ENCODE measurements at places on chromosomes 7 and 10. TPM values are rescaled to one million over a fixed set of nuclear protein-coding genes. Genes with fewer than 3 reads are reported as not detected.

Gene OR6V1
- total RNA-seq, result not detected

- H3K27me3 ChIP-seq, result no peaks in the 10 kb centered on the region
- no peaks in the 10 kb centered on the region for H3K4me1 ChIP-seq
- no peak overlapping the region for H3K4me3 ChIP-seq
- H3K27ac ChIP-seq, result no peak overlapping the region
- H3K36me3 ChIP-seq, result no peaks in the 10 kb centered on the region
- DNase-seq, result no peak
These were observed 20.6 kb upstream of the SLC13A1 start for GRCh38 chr7:123220396-123220795.

DNA sequence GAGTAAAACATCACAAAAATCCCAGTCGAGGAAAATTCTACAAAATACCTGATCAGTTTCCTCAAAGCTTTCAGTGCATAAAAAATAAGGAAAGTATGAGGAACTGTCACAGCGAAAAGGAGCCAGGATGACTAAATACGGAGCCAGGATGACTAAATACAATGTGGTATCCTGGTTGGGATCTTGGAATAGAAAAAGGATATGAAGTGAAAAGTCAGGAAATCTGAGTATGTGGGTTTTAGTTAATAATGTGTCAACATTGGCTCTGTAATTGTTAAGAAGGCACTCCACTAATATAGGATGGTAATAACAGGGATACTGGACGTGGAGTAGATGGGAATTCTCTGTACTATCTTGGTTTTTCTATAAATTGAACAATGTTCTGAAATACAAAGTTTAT, 175.5 kb downstream of the SUGCT start:
- no peak overlapping the region for H3K4me3 ChIP-seq
- DNase-seq, result no peak
- no peaks in the 10 kb centered on the region for H3K36me3 ChIP-seq
- no peaks in the 10 kb centered on the region for H3K4me1 ChIP-seq
- H3K27me3 ChIP-seq, result no peaks in the 10 kb centered on the region
- H3K27ac ChIP-seq, result no peak overlapping the region

DNA sequence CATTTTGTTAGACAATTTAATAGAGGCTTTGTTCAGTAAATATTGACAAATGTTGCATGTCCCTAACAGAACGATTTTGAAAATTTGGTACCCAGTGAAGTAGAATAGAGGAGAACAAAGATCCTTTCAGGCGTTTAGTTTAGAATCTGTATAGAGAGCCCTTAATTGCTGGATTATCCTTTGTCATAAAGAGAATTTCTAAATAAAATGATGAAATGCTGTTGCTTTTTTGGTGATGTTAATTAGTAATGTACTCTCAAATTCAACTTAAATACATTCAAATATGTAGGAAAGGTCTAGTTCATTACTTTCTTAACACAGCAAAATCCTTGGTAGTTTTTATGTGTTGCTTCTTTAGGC, 1.2 kb downstream of the LUC7L2 start:
- H3K4me1 ChIP-seq, result peaks cover 17% of the 10 kb centered on the region
- H3K27me3 ChIP-seq, result no peaks in the 10 kb centered on the region
- peak overlapping the region; percentile 99 for H3K27ac ChIP-seq
- DNase-seq, result no peak

Gene TM9SF3
- total RNA-seq, result 113 TPM

GRCh38 chr10:62926407-62926806, 110.2 kb upstream of the EGR2 start:
- no peak overlapping the region for H3K27ac ChIP-seq
- no peak overlapping the region for H3K4me3 ChIP-seq
- no peaks in the 10 kb centered on the region for H3K36me3 ChIP-seq
- H3K4me1 ChIP-seq, result no peaks in the 10 kb centered on the region

GRCh38 chr10:44647877-44648542, 263.1 kb upstream of the CXCL12 start:
- no peak overlapping the region for H3K4me3 ChIP-seq
- H3K36me3 ChIP-seq, result no peaks in the 10 kb centered on the region
- H3K27me3 ChIP-seq, result no peaks in the 10 kb centered on the region
- no peak overlapping the region for H3K27ac ChIP-seq
- no peak for DNase-seq

GRCh38 chr7:19213746-19214145, 68.5 kb upstream of the FERD3L start:
- DNase-seq, result no peak
- no peak overlapping the region for H3K4me3 ChIP-seq
- H3K27me3 ChIP-seq, result no peaks in the 10 kb centered on the region
- H3K4me1 ChIP-seq, result no peaks in the 10 kb centered on the region

DNA sequence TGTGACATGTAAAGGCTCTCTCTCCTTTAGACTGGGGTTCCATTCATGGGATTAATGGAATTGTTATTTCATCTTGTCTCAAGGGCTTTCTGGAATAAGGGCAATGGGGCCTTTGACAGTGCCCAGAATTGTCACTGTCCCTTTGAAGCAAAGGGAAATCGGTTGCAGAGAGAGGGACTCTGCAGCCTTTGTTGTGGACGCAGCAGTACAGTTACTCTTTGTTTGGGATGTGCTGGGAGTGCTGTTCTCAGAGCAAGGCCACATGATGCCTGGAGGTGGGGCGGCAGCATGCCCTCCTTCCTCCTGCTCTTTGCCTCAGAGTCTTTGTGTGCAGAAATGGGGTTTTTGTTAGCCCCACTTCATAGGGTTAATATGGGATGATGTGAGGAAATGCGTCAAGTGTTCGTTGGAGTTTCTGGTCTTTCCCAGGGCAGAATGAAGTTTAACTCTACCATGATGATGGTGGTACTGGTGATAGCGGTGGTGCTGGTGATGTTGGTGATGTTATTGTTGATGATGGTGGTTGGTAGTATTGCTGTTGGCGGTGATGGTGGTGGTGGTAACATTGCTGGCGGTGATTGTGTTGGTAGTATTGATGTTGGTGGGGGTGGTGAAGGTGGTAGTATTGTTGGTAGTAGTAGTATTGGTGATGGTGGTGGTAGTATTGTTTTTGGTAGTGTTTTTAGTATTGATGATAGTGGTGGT, 45.3 kb downstream of the DOCK1 start:
- H3K4me1 ChIP-seq, result no peaks in the 10 kb centered on the region
- no peak overlapping the region for H3K27ac ChIP-seq
- no peaks in the 10 kb centered on the region for H3K27me3 ChIP-seq
- no peak for DNase-seq
- H3K4me3 ChIP-seq, result no peak overlapping the region

- no peaks in the 10 kb centered on the region for H3K36me3 ChIP-seq
- H3K27ac ChIP-seq, result no peak overlapping the region
These were observed 116.5 kb downstream of the ATXN7L1 start for GRCh38 chr7:105759670-105760550.

DNA sequence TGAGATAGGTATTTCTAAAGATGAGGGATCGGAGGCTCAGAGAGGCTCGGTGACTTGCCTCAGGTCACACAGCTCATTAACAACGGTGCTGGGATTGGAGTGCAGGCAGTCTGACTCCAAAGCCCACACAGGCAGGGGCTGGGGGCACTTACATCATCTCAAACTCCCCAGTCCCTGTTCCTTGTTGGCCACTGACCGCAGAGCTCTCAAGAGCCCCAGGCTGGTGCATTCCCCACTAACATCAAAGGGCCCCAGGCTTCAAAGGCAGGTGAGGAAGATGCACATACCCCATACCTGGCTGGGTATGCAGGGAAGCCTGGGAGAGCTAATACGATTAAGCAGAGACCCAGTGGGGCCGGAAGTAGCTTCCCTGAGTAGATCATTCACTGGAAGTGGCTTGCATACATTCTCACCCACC, 13.7 kb upstream of the NODAL start:
- peaks cover 5% of the 10 kb centered on the region for H3K4me1 ChIP-seq
- no peak overlapping the region for H3K27ac ChIP-seq
- no peaks in the 10 kb centered on the region for H3K36me3 ChIP-seq
- H3K4me3 ChIP-seq, result no peak overlapping the region

GRCh38 chr10:3195286-3195685, 22.7 kb upstream of the PITRM1 start:
- peaks cover 16% of the 10 kb centered on the region for H3K4me1 ChIP-seq
- no peak for DNase-seq
- no peak overlapping the region for H3K27ac ChIP-seq

Gene CTBP2
- total RNA-seq, result 120 TPM

Gene MRC1
- 0.15 TPM for total RNA-seq

GRCh38 chr7:127770885-127771284, 118.9 kb downstream of the SND1 start:
- H3K36me3 ChIP-seq, result no peaks in the 10 kb centered on the region
- no peaks in the 10 kb centered on the region for H3K27me3 ChIP-seq
- H3K27ac ChIP-seq, result no peak overlapping the region
- peaks cover 12% of the 10 kb centered on the region for H3K4me1 ChIP-seq

Gene LIPJ
- 0.09 TPM for total RNA-seq

Gene DNA2
- total RNA-seq, result 8.6 TPM

- H3K4me3 ChIP-seq, result no peak overlapping the region
- H3K27me3 ChIP-seq, result no peaks in the 10 kb centered on the region
- H3K4me1 ChIP-seq, result peaks cover 17% of the 10 kb centered on the region
- DNase-seq, result no peak
- no peaks in the 10 kb centered on the region for H3K36me3 ChIP-seq
These were observed 92.8 kb upstream of the ZMIZ1 start for GRCh38 chr10:78975926-78976325.

Gene DNAJB9
- 43.1 TPM for total RNA-seq

DNA sequence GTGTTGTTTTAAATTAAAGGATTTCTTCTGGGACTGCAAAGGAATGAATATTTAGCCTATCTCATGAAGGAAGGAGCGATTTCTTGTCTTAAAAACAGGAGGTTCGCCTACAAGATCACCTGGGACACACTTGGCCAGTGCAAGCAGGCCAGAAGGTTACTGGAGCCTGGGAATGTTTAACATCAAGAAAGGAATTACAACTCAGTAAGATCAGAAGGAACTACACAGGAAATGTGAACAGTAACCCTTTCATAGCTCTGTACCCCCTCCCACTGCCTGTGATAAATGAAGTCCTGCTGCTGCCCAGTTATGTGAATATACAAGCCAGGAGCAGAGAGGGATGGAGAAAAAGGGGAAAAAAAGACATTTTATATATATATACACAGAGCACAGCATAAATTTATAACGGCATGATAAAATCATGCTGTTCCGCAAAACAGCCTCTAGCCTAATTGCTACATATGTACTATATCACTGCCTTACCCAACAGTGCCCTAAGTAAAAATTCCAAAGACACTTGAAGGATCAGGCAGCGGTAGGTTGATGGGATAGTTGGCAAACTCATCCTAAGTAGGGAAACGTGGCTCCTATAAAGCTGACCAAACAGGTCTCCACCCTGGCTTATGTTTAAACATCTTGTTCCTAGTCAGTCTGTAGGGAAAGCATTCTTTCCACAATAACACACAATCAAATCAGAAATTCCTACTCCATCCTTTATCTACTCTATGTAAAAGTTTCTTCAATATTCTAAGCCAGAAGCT, 63.8 kb downstream of the ZNF438 start:
- H3K4me3 ChIP-seq, result no peak overlapping the region
- no peaks in the 10 kb centered on the region for H3K4me1 ChIP-seq
- no peaks in the 10 kb centered on the region for H3K27me3 ChIP-seq
- no peak overlapping the region for H3K27ac ChIP-seq
- H3K36me3 ChIP-seq, result no peaks in the 10 kb centered on the region

DNA sequence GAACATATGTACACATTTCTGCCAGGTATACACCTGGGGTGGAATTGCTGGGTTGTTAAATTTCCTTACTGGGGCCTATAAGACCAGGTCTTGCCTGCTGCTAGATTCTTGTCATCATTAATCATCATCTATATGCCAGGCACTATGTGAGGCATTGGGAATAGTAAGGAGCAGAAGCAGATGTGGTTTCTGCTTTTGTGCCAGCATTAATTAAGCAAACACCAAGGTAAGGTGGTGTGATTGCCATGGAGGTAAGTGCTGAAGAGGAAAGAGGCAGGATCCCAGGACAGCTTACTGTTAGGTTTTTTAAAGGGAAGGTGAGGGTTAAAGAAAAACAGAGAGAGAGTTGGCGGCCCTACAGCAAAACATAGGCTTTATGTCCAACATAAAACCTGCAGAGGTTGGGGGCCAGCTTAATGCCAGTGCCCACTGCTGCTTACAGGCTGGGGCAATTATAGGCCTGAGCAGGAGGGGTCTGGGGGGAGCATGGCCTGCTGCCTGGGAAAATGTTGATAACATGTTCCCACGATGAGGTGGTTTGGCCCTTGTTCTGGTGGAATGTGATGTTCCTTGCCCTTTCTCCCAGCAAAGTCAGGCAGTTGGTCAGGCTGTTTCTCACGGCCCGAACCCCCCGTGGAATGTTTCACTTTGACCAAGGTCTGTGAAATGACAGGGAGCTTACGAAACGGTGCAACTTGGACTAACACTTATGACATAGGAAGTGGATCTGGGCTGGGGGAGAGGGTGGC, 93.9 kb downstream of the RBM20 start:
- no peaks in the 10 kb centered on the region for H3K27me3 ChIP-seq
- H3K4me3 ChIP-seq, result no peak overlapping the region
- no peaks in the 10 kb centered on the region for H3K4me1 ChIP-seq
- H3K27ac ChIP-seq, result no peak overlapping the region

Gene IFIT1B
- not detected for total RNA-seq

- no peaks in the 10 kb centered on the region for H3K27me3 ChIP-seq
- no peak overlapping the region for H3K4me3 ChIP-seq
- H3K27ac ChIP-seq, result no peak overlapping the region
- no peaks in the 10 kb centered on the region for H3K4me1 ChIP-seq
- DNase-seq, result no peak
- no peaks in the 10 kb centered on the region for H3K36me3 ChIP-seq
These were observed 164.5 kb upstream of the AGR3 start for GRCh38 chr7:17046259-17046658.
